ENCODE measurements at places on chromosomes 3 and 15.

- no peak for DNase-seq
Measured at GRCh38 chr3:71649757-71650156, 66.2 kb upstream of the FOXP1 start.

DNA sequence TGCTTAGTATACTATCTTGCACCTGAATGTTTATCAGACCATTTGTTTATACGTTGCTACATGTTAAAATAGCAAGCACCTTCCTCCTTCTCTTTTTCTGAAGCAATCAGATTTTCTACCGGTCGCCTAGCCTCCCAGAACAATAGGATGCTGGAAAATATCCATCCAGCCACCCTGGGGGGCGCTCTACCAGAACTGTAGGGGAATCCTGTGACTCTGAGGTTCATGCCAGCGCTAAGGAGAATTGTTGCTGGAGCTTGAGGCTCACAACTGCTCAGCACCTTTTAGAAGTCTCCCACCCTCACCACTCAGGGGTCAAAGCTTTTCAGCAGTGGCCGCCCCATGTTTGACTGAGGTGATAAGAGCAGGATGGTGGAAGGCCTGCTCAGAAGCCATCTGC lies 27.5 kb downstream of the SQOR start:
- DNase-seq: no peak

DNA sequence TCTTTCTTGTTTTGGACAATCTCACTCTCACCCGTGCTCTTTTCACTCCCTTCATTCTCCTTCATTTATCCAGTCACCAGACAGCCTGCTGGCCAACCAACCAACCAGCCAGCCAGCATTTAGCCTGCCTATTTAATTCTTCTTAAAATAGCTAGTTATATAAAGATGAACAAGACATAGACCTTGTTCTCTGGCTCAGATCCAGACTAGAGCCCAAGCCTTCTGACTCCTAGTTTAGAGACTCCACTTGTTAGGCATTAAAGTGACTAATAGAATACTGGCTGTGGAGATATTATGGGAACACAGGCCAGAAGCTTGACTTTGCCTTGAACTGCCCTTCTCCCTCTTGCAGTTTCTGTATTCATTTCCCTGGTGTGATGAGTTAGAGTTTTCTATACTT lies 215.3 kb upstream of the THRB start:
- DNase-seq: peak; percentile 7

GRCh38 chr3:140216249-140216648 lies 281.3 kb downstream of the CLSTN2 start:
- DNase-seq: no peak
